Activated CD4-positive, CD25-positive, alpha-beta regulatory T cell treated with anti-CD3 and anti-CD28 coated beads, Interleukin-2, amount 50 U/mL, for 16 hours (primary cell): ENCODE measurements at places on chromosomes 1 and 21.

DNA sequence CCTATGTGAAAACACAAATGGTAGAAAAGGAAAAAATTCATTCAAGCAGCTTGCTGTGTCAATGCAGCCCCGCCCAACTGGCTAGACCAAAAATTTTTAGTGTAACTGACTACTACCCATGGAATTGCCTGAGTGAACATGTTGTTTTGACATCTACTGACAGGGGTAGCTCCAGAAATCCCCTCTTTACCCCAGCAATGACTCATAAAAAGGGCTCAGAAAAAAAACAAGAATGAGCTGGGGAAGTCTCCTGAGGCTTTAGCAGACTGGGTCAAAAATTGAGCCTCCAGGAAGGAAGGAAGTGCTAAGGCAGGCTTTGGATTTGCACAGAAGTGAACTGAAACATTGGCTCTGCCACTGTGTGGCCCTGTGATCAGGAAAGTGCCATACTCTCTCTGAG is 24.4 kb upstream of the FGGY start:
- DNase-seq: no peak

DNA sequence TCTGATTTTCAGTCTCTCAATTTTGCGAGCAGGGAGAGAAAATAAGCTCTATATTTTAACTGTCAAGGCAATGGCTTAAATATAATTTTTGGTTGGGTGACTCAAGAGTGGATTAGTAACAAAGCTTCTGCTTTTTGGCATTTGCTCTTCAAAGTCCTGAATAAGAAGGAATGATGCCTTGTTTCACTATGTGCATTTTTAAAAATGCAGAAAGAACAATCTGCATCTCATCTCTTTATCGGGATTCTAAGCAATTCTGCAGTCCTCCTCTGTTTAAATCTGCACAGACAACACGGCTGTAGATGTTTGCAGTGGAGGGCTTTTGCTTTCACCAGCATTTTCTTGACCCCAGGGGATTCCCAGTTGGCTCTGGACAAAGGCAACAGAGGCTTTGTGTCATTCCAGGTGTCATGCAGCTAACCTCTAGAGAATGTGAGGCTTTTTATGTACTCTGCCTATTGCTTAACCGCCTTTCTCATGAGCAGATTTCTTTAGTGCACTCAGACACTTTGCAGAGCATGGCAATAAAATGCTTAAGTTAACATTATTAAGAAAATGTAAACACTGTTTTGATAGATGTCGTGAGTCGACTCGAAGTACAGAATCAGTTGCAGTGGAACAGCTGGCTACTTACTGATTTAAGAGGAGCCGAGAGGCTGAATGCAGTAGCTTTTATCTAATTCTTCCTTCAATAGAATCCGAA is 783.2 kb upstream of the NEGR1 start:
- DNase-seq: no peak

DNA sequence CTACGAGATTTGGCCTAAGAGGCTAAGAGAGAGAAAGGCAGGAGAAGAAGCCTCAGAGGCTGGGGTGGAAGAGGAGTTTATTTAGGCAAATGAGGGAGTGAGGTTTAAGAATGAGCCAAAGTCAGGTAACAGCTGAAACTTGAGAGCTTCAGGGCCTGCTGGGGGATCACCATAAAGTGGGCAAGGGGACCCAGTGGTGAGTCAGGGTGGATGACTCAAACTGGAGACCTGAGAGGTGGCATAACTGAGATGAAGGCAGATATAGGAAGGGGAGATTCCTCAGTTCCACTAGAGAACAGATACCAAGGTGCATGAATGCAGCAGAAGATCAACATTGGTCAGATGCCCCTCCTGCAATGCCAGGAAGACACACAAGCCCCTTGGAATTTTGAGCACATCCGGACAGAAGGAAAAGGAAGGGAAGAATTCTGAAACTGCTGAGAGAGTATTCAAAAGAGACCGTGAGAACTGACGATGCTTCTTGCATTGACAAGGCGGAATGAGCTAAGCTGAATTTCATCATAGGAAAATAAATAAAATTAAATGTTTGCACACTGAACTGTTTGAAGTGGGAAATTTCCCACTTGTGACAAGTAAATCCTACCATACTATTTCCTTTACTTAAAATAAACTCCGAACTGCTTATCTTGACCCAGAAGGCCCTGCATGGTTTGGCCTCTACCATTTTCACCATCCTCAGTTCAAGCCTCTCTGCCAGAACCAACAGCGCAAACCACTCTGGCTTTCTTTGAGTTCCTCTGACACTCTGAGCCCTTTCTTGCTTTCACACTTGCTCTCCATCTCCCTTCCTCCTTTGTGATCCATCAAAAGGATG is 94.1 kb downstream of the NMNAT2 start:
- no peak for DNase-seq

DNA sequence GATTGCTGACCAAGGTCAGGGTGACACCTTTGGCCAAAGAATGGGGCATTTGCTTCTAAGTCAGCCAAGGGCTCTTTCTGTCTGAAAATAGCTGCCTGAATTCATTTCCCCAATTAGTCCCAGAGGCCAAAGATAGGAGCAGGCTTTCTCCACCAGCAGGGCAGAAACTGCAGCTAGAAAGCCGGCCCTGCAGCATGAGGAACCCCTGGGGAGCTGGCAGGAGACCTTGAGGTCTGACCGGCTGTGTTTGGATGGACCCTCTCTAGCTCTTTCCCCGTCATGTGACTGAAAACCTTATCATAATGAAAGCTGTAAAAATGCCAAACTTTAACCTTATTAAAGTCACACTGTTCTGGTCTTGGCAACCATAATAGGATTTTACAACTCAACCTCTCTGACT is 93.4 kb downstream of the CD58 start:
- DNase-seq: no peak

GRCh38 chr1:230070321-230071208 is 3.5 kb downstream of the GALNT2 start:
- no peak for DNase-seq

GRCh38 chr1:171219346-171220080 is 28.8 kb upstream of the FMO1 start:
- no peak for DNase-seq

GRCh38 chr1:7004181-7004580 is 218.9 kb downstream of the CAMTA1 start:
- no peak for DNase-seq

- no peak for DNase-seq
Observed at GRCh38 chr1:73106931-73107330, 824.6 kb upstream of the NEGR1 start.

GRCh38 chr1:41802532-41803501 is 115.9 kb downstream of the HIVEP3 start:
- no peak for DNase-seq

- no peak for DNase-seq
Observed at GRCh38 chr1:26281971-26282370, 2.1 kb downstream of the SH3BGRL3 start.

DNA sequence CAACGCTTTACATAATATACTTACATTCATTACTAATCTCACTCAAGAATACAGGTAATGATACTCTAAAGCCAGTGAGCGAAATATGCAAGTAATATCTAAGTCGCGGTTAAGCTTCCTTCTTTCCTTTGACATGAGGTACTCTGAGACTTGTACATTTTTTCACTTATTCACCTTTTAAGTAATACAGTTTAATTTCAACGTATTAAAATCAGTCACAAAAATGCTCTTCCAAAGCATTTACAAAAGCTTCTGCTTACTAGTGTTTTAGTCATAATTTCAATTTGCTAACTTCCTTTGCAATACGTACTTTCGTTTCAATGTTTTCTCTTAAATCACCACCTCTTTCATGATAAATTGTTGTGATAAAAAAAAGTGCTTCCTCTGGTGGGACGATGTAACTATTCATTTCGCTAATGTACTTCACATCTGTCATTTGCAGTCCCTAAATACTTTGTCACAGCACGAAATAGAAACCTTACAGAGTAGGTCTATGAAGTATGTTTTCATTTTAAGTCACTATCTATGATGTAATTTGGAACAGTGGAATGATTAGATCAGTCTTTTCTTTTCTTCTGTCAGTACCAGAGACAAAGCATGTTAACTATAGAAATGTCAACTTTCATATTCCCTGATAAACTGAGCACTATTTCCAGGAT is 34.0 kb upstream of the ADGRL4 start:
- no peak for DNase-seq

- DNase-seq: no peak
Observed at GRCh38 chr1:30756206-30756544, 1.4 kb downstream of the LAPTM5 start.

GRCh38 chr1:41368366-41368765 is 7.1 kb downstream of the FOXO6 start:
- DNase-seq: no peak

DNA sequence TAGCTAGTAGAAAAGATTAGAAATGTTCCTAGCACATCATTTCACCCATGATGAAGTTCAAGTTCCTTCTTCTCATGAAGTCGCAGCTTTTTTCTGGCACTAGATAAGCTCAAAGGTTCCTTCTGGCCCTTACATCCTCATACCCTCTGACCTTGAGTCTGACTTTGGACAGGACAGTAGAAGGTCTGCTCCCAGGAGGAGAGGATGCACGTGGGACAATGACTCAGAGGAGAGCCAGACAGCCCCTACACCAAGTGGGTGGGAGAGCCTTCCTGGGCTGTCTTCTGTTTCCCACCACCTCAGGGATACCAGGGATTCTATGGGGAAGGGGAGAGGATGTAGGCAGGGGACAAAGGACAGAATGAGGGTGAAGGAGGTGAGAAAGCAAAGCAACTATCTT is 86.0 kb downstream of the HHIPL2 start:
- DNase-seq: no peak

DNA sequence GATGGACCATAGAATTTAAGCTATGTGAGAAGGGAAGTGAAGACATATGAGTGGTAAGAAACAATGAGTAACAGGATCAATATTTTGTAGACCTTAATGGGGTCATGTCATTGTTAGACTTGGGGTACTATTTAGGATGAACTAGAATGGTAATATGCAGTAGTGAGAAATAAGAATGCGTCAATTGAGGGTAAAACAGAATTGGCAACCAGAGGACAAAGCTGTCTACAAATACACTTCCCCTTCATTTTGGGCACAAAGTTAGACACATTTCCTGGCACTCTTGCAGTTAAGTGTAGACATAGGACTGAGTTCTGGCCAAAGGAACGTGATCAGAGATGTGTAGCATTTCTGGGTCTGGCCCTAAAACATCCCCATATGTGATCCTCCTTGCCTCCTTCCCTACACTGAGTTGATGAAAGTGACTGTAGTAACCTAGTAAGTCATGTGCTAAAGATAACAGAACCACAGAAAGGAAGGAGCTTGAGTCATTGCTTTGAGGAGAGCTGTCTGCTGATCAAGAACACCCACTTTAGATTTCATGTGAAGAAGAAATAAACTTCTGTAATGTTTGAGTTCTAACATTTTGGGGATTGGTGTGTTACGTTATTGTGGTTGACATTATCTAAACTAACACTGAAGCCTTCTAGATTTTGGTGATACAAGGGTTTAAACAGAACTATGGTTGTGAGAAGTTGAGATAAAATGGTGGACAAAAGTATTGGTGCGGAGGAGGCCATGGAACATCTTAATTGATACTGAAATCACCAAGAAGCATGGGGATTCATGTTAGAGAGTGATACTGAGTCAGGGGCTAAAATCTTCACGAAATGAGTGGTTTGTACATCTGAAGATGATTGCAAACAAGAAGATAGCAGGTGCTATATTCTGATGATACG is 41.7 kb downstream of the CD55 start:
- no peak for DNase-seq

DNA sequence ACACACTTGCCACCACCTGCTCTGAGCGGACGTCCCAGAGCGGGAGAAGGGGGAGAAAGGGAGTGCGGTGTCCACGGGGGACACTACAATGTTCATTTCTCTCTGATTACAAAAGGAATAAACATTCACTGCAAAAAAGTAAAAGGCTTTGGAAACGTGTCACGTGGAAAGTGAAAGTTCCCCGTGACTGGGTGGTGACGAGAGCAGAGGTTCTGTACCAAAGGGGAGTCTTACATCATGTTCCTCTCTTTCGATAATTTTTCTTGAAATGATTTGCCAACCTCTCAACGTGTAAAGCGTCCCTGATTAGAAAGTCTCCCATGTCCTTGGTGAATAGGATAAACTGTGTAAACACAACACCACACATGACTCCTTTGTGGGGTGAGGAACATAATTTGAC is 22.0 kb upstream of the PRDM15 start:
- no peak for DNase-seq

- DNase-seq: no peak
Observed at GRCh38 chr21:34122047-34122446, 48.7 kb downstream of the MRPS6 start.

DNA sequence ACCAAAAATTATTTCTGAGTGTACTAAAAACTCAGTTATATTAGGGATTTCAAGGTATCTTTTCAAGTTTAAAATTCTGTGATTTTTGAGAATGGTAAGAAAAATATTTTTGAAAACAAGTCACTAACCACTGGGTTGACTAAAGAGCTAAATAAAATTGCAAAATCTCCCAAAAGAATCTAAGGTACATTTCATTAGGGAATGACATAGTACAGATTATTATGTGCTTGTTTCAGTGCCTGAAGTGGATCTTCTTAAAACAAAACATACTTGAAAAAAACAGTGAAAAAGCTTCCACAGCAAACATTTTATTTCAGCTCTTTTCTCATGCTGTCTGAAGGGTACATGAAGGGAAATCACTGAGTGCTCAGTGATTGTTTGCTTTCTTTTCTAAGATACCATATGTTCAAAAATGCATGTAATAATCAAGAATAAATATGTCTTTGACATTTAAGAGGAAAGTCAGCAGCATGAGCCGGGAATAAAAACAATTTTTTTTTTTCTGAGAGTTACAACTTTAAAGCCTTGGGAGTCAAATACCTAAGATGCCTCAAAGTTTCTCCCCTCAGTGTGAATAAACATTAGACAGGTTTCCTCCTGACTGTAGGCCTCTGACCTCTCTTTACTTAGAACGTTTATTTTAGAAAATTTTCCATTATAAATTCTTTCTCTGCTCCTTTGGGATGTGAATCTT is 200.7 kb downstream of the KCNT2 start:
- no peak for DNase-seq

DNA sequence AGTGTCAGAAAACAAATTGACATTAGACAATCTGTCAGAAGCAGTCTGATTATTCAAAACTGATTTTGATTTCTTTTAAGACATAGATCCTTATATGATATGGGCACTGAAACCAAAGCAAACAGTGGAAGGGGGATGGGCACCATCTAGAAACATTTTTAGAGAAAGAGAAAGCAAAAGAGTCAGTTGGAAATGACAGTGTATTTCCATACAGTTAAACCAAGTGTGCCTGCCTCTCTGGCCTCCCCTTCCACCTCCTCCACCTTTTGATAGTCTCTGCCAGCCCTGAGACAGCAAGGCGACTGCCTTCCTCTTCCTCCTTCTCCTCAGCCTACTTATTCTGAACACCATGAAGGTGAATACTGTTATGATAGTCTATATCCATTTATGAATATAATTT is 949.7 kb downstream of the AMY1C start:
- no peak for DNase-seq
